ENCODE measurements at places on chromosomes 5 and 9.

- peak; percentile 43 for DNase-seq
These were observed 34.9 kb upstream of the FOXI1 start for GRCh38 chr5:170070556-170071412.

DNA sequence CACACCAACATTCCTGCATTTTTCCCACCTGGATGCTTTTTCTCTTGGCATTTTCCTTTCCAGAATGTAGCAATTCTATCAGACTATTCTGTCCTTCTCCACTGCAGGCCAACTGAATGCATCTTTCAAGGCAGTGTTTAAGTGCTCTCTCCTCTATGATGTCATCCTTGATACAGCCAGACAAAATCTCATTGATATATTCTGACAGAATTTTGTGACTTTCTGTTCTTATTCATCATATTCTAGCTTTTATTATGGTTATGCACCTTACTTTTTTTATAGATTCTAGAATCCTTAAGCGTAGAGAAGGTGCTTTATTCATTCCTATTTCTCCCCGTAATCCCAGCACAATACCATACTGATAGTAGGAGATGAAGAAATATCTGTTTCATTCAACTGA lies 355.5 kb upstream of the CCNH start:
- DNase-seq = no peak

GRCh38 chr5:78500028-78500427 lies 139.6 kb downstream of the SCAMP1 start:
- peak; percentile 65 for DNase-seq

GRCh38 chr9:127030814-127031740 lies 91.4 kb downstream of the ANGPTL2 start:
- no peak for DNase-seq

DNA sequence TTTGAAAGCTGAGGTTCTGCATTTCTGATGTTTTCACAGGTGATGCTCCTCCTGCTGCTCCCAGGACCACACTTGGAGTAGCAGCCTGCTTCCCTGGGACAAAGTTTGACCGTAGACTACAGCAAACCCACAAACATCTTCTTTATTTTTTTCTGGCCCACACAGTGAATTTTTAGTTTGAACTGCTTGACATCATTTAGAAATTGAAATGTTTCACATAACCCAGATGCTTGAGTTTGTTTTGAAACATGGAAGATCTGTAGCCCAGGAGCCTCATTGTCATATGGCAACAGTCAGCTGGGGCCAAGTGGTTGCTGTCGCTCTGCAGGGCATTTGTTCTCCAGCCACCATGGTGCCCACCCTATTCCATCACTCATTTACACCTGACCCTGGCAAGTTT lies 8.4 kb downstream of the SH3TC2 start:
- peak; percentile 64 for DNase-seq

DNA sequence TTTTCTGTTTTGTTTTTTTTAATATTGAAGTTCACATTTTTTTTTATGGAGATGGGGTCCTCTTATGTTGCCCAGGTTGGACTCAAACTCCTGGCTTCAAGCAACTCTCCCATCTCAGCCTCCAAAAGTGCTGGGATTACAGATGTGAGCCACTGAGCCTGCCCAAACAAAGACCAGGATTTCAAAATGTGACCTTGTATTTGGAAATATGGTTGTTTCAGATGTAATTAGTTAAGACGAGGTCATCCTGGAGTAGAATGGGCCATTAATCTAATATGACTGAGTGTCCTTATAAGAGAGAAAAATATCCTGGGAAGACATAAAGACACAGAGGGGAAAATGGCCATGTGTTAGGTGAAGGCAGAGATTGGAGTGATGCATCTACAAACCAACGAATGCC lies 340.5 kb downstream of the RAB3C start:
- DNase-seq = no peak

GRCh38 chr9:93642961-93643360 lies 66.6 kb downstream of the PHF2 start:
- peak; percentile 82 for DNase-seq

- no peak for DNase-seq
These were observed 101.4 kb upstream of the MPDZ start for GRCh38 chr9:13380903-13381302.

- peak; percentile 11 for DNase-seq
These were observed 754 bp downstream of the DCAF12 start for GRCh38 chr9:34125681-34126206.

- peak; percentile 85 for DNase-seq
These were observed 191.6 kb upstream of the MSX2 start for GRCh38 chr5:174532455-174533453.

DNA sequence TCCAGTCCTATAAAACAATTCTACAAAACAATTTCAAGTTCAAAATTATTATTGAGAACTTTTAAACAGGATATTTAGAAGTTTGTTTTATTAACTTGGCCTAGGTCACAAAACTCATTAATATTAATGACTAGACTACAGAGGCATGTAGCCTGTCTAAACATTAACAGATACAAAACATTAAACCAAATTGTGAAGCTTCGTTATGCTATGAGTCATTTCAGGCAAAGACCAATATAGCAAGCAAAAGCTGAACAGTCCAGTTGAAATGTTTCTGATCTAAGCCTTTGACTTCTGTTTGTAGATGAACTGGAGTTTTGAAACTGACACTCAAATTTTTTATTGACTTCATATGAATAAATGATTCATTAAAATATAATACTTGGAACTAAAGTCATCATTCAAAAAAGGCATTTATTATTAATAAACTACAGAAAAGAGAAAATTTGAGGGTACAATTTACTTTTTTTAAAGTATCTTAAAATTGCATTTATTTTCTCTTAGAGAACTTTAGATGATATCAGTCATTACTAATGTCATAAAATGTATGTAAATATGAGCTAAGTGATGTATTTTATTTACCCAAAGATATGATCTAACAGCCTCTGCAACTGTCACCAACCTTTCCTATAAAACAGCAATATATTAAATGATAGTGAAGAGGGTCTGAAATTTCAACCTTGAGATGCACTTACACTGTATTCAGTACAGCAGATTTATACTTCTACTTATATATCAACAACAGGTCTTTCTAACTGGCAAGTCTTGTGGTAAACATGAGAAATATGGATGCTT lies 188.8 kb downstream of the COMMD10 start:
- DNase-seq = peak; percentile 23

- peak; percentile 59 for DNase-seq
These were observed 53.7 kb downstream of the RGMB start for GRCh38 chr5:98827161-98827560.

- DNase-seq = no peak
These were observed 36.0 kb downstream of the SH3GL2 start for GRCh38 chr9:17614903-17615302.

- no peak for DNase-seq
These were observed 377.9 kb downstream of the ENC1 start for GRCh38 chr5:74262544-74263207.

- no peak for DNase-seq
These were observed 13.3 kb downstream of the PKD2L2 start for GRCh38 chr5:137902408-137903133.

- DNase-seq = no peak
These were observed 1709.6 kb upstream of the WWC1 start for GRCh38 chr5:166581826-166582225.

DNA sequence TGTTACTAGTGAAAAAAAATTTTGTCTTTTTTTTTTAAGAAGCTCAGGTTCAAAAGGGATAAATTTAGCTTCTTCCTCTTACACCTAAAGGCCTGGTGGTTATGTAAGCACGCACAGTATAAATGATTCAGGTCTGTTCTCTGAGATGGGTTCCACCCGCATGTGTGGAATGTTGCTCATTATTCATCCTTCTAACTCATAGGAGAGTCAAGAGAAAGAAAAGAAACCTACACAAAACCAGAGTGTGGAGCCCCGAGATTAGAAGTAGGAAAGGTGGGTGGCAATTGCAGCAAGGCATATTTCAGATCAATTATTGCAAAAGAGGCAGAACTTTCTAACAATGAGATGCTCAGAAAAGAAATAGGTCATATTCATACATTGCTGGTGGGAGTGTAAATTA lies 13.5 kb downstream of the PLAC8L1 start:
- no peak for DNase-seq
